Activated gamma-delta T cell treated with anti-CD3 and anti-CD28 coated beads, Interleukin-2, amount 50 U/mL, for 16 hours (primary cell): ENCODE measurements at places on chromosomes 5 and 9.

DNA sequence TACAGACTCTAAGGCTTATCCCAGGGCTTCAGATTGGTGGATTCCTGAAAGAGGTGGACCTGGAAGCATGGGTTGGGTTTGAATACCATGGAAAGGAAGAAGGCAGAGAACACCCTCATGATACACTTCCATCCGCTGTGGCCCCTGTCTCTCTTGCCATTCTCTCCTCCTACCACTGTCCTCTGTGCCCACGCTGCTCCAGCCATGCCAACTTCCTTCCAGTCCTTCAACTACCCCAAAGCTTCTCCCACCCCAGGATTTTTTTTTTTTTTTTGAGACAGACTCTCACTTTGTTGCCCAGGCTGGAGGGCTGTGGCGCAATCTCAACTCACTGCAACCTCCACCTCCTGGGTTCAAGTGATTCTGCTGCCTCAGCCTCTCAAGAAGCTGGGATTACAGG lies 1.7 kb upstream of the SPARC start:
- no peak for DNase-seq

DNA sequence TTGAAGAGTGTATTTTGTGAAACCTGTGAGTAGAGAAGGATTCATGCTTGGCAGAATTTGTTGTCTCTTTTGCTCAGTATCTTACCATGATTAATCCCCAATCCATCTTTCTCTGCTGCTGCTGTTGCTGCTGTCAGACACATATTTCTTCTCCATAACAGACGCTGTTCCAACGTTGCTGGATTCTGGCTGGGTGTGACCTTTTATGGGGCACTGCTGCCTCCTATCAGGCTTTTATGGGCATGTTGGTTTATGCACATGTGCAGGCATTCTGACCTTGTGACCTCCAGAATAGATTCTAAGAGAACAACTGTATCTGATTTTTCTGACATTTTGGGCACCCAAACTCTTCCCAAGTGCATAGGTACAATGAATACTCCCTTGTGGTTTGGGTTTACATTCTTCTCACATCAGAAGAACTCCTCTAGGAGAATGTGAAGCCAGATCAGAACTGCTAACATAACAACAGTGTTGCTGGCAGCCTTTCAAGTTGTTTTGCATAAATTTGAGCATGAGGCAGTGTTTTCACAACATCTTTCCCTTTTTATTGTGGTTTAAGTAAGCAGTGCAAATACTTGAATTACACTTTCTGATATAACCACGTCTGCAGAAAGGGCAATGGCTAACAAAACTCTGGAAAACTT lies 9.2 kb upstream of the ISL1 start:
- DNase-seq, result no peak

DNA sequence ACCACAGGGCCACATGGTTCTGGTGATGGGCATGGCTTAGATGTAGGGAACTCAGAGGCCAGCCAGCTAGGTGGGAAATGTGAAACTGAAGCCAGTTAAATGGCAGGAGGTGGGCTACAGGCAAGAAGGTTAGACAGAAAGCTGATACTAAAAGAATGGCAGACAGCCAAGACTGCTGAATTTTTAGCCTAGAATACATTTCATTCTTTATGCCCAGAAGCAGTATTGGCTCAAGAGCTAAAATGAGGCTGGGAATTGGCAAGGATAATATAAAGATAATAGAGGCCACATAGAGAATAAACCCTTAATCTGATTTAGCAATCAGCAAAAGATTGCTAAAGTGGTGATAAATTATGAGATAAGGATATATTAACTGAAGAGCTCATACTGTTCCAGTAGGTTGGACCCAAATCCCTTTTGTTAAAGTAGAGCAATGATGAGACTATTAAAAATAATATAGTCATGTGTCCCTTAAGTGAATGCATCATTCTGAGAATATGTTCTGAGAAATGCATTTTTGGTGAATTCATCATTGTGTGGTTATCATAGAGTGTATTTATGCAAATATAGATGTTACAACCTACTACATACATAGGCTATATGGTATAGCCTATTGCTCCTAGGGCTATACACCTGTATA lies 234.3 kb downstream of the CHSY3 start:
- DNase-seq, result no peak

DNA sequence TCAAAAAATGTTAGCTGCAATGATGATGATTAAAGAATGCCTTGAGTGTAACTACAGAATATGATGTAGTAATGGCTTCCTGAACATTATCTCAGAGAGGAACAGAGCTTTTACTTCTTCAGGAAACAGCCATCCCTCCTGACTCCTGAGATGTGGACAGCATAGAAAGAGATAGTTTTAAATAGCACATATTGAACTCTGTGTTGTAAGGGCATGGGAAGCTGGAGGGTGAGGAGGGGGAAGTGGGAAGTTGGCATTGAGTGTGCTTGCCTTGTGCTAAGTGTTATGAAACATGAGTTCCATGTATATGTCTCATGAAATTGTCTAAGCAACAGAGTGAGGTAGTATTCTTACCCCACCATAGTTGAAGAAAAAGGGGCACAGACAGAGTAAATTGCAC lies 161.5 kb upstream of the SLC28A3 start:
- no peak for DNase-seq

DNA sequence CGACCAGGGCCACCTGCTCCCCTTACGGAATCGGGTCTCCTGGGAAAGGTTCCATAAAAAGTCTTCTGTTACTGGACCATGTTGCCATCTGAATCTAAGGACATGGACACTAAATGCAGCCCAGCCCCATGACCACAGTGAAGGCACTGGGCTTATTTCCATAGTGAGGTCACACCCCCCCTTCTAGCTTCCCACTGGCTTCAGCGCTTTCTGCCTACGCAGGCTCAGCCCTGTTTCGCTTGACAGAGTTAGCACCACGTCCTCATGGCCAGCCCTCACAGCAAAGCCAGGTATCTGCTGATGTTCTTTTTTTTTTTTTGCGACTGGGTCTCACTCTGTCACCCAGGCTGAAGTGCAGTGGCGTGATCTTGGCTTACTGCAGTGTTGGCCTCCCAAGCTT lies 14.1 kb downstream of the UCK1 start:
- no peak for DNase-seq
